ENCODE measurements at places on chromosomes 16 and 17. TPM values are rescaled to one million over a fixed set of nuclear protein-coding genes. Genes with fewer than 3 reads are reported as not detected.

GRCh38 chr17:27531469-27531961, 75.3 kb downstream of the KSR1 start:
- no peak for DNase-seq
- no peaks in the 10 kb centered on the region for H3K27me3 ChIP-seq
- no peak overlapping the region for H3K4me3 ChIP-seq
- H3K27ac ChIP-seq, result no peak overlapping the region
- peaks cover 5% of the 10 kb centered on the region for H3K4me1 ChIP-seq

GRCh38 chr16:66592241-66592640, 12.3 kb upstream of the CMTM3 start:
- no peaks in the 10 kb centered on the region for H3K36me3 ChIP-seq
- no peak overlapping the region for H3K27ac ChIP-seq
- peaks cover 28% of the 10 kb centered on the region for H3K4me1 ChIP-seq
- H3K4me3 ChIP-seq, result no peak overlapping the region
- DNase-seq, result no peak

DNA sequence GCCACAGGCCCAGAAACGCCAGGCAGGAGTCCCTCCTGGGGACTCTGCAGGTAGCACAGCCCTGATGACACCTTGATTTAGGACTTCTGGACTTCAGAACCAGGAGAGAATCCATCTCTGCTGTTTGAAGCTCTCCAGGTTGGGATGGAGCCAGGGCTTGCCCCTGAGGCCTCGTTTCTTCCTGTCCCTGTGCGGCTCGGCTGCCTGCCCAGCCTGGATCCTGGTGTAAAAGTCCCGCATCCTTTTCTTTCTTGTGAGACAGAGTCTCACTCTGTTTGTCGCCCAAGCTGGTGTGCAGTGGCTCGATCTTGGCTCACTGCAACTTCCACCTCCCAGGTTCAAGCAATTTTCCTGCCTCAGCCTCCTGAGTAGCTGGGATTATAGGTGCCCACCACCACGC, 17.9 kb upstream of the CBX4 start:
- no peaks in the 10 kb centered on the region for H3K36me3 ChIP-seq
- peaks cover 5% of the 10 kb centered on the region for H3K4me1 ChIP-seq
- H3K27ac ChIP-seq, result no peak overlapping the region
- no peaks in the 10 kb centered on the region for H3K27me3 ChIP-seq
- DNase-seq, result no peak

DNA sequence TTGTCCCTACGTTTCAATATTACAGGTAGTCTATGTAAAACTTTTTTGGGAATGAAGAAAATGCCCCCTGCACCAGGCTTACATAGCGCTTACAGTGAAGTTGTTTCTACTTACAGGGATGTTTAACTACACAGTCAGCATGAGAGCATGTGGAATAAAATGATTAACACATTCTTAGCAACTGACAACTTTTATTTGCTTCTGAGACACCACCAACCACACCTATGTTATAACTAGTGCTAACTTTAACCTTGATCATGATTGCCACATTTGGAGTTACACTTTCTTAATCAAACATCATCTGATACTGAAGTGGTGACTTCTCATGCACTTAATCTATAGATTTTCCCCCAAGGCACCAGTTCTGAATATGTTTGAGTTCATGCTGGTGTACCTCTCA, 20.3 kb upstream of the ZNF267 start:
- H3K4me1 ChIP-seq, result no peaks in the 10 kb centered on the region
- H3K27ac ChIP-seq, result no peak overlapping the region
- H3K4me3 ChIP-seq, result no peak overlapping the region
- DNase-seq, result no peak

DNA sequence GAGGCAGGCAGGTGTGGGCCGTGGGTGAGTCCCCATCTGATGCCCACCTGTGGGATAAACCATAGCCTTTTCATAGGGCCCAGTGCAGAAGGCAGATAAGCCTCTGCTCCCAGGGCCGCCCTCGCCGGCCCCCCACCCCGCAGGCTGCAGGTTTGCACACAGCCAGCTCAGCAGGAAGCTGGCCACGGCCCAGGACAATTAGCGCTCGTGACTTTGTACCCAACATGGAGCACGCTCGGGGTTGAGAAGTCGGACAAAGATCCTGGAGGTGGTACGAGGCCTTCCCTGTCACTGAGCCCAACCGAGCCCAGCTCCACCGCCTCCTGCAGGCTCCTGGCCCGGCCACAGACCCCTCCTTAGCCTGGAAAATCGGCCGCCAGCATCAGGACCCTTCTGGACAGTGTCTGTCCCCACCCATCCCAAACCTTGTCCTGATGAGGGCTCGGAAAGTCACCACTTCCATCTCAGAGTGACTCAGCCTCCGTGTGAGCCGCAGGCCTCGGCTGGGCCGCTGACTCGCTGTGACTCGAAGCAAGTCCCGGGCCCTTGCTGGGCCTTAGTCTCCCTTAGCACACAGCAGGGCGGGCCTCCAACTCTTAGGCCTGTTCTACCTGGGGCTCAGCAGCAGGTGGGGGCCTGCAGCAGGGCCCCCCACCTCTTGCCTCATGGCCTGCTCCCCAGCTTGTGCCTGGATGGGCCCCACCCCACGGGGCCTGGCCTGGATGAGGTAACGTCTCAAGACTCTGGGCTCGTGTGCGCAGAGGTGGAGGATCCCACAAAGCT, 22.7 kb downstream of the FAM83G start:
- H3K27ac ChIP-seq, result no peak overlapping the region
- no peaks in the 10 kb centered on the region for H3K27me3 ChIP-seq
- peaks cover 4% of the 10 kb centered on the region for H3K36me3 ChIP-seq
- no peak overlapping the region for H3K4me3 ChIP-seq
- DNase-seq, result no peak

GRCh38 chr16:57709663-57710062, 15.1 kb downstream of the DRC7 start:
- no peak overlapping the region for H3K4me3 ChIP-seq
- H3K4me1 ChIP-seq, result no peaks in the 10 kb centered on the region
- DNase-seq, result no peak
- H3K27ac ChIP-seq, result no peak overlapping the region
- no peaks in the 10 kb centered on the region for H3K27me3 ChIP-seq

- H3K27me3 ChIP-seq, result no peaks in the 10 kb centered on the region
- H3K36me3 ChIP-seq, result no peaks in the 10 kb centered on the region
- no peak for DNase-seq
- H3K4me1 ChIP-seq, result no peaks in the 10 kb centered on the region
- no peak overlapping the region for H3K27ac ChIP-seq
Measured at GRCh38 chr17:53032861-53033271, 789.9 kb upstream of the KIF2B start.

DNA sequence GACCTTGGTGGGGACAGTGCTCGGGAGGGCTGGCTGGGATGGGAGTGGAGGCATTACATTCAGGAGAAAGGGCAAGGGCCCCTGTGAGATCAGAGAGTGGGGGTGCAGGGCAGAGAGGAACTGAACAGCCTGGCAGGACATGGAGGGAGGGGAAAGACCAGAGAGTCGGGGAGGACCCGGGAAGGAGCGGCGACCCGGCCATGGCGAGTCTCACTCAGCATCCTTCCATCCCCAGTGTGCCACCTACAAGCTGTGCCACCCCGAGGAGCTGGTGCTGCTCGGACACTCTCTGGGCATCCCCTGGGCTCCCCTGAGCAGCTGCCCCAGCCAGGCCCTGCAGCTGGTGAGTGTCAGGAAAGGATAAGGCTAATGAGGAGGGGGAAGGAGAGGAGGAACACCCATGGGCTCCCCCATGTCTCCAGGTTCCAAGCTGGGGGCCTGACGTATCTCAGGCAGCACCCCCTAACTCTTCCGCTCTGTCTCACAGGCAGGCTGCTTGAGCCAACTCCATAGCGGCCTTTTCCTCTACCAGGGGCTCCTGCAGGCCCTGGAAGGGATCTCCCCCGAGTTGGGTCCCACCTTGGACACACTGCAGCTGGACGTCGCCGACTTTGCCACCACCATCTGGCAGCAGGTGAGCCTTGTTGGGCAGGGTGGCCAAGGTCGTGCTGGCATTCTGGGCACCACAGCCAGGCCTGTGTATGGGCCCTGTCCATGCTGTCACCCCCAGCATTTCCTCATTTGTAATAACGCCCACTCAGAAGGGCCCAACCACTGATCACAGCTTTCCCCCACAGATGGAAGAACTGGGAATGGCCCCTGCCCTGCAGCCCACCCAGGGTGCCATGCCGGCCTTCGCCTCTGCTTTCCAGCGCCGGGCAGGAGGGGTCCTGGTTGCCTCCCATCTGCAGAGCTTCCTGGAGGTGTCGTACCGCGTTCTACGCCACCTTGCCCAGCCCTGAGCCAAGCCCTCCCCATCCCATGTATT, 1.1 kb downstream of the CSF3 start:
- H3K4me1 ChIP-seq, result peaks cover 4% of the 10 kb centered on the region
- DNase-seq, result no peak
- H3K27ac ChIP-seq, result no peak overlapping the region

DNA sequence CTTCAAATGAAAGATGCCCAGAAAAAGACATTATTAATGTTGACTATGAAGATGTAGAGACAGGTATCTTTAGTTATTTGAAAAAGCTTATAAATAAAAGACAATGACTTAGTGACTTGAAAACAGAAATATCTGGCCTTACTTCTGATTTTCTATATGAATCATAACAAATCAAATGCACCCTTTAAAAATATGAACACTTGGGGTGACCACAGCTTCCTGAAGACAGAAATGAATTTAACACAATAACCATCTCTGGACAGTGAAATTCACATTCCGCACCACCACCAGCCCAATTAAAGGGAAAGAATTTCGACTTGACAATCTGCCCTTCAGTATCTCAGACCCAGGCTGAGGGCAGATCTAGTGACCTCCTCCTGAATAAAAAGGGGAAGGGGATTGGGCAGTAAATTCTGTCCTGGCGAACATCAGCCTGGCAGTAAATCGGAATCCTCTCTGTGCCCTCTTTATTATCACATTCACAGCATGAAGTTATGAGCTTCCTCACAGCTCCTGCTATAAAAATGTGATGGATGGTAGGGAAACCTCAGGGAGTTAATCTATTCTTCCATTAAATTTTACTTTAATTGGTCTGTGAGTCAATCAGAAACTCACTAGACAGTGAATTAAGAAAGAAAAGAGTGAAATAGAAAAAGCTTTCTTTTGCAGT, 131.5 kb downstream of the SNX11 start:
- no peaks in the 10 kb centered on the region for H3K27me3 ChIP-seq
- no peak overlapping the region for H3K27ac ChIP-seq
- H3K4me3 ChIP-seq, result no peak overlapping the region
- H3K4me1 ChIP-seq, result peaks cover 52% of the 10 kb centered on the region
- H3K36me3 ChIP-seq, result no peaks in the 10 kb centered on the region

GRCh38 chr16:57648581-57649442, 19.3 kb upstream of the ADGRG3 start:
- H3K27ac ChIP-seq, result no peak overlapping the region
- peak; percentile 78 for DNase-seq

GRCh38 chr16:69244336-69244735, 57.4 kb downstream of the SNTB2 start:
- H3K36me3 ChIP-seq, result peaks cover 5% of the 10 kb centered on the region
- no peak overlapping the region for H3K27ac ChIP-seq
- H3K4me3 ChIP-seq, result no peak overlapping the region
- no peaks in the 10 kb centered on the region for H3K4me1 ChIP-seq

DNA sequence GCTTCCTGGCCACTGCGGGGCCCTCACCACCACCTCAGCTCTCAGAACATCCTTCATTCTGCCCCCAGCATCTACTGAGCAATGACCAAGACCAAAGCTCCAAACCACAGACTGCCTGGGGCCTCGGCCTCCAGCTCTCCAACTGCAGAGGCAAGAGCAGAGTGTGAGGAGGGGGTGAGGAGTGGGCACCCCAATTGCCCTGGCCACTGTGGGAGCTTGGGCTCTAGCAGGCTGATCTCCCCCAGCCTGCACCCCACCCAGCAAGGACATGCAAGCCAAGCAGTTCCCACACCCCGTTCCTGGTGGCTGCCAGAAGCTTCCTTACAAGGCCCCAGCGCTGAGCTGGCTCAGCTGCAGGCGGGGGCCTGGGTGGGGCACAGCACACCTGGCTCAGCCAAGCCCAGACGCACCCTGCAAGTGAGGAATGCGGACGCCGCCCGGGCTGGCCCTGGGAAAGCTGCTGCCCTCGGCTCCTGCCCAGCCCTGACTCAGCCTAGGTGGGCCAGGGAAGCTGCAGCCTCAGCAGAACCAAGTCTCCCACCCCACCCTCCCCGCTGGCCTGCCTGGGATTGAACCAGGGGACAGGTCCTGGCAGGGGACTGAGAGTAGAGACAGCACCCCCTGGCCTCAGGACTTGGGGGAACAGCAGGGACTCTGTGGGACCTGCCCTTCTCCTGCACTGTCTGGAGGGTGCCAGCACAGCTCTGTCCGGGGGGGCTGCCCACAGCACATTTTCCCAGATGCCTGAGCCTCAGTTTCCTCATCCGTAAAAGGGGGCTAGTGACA, 29.7 kb upstream of the KRT17 start:
- H3K4me1 ChIP-seq, result no peaks in the 10 kb centered on the region
- no peak overlapping the region for H3K27ac ChIP-seq
- no peaks in the 10 kb centered on the region for H3K27me3 ChIP-seq
- no peak for DNase-seq
- H3K4me3 ChIP-seq, result no peak overlapping the region

- DNase-seq, result no peak
- H3K4me1 ChIP-seq, result peaks cover 8% of the 10 kb centered on the region
- no peak overlapping the region for H3K27ac ChIP-seq
- H3K36me3 ChIP-seq, result no peaks in the 10 kb centered on the region
- no peaks in the 10 kb centered on the region for H3K27me3 ChIP-seq
Measured at GRCh38 chr16:66484453-66485213, 57.5 kb downstream of the BEAN1 start.

GRCh38 chr17:67125924-67126323, 81.6 kb downstream of the CACNG1 start:
- no peaks in the 10 kb centered on the region for H3K27me3 ChIP-seq
- peaks cover 19% of the 10 kb centered on the region for H3K36me3 ChIP-seq
- DNase-seq, result no peak
- no peak overlapping the region for H3K27ac ChIP-seq

Gene ORAI3
- 16.2 TPM for polyA plus RNA-seq

Gene TCAP
- 0.14 TPM for polyA plus RNA-seq

Gene NXN
- polyA plus RNA-seq, result 2.7 TPM

Gene ICAM2
- 411 TPM for polyA plus RNA-seq

Gene TBC1D3L
- 1.7 TPM for polyA plus RNA-seq

Gene LRRC37A
- 1.5 TPM for polyA plus RNA-seq

Gene MRPS23
- polyA plus RNA-seq, result 35.7 TPM
